ENCODE measurements at places on chromosomes 12 and 14.
A peak's percentile ranks its signal among the peaks of the same experiment; 100 is the strongest.

DNA sequence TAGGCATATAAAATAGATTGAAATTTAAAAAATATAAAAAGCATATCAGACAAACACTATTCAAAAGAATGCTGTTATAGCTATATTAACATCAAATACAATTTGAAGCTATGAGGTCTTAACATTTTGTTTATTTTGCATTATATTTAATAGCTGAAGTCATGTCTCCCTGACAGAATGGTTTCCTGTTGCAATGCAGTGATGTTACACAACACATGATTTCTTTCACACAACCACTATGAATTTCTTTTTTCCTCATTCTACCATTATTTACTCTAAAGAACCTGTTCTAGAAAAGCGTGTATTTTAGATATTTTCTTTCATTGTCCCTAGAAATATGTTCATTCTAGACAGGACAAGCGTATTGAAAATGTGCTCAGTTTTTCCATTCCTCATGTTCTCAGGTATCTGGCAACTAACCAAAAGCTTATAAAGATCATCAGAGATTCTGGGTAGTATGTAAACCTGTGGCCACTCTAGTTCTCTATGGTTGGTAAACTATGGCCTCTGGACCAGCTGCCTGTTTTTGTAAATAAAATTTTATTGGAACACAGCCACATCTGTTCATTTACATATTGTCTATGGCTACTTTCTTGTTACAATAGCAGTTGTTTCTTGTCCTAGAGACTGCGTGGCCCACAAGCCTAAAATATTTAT is 183.8 kb downstream of the FOXA1 start:
- no peak for DNase-seq

DNA sequence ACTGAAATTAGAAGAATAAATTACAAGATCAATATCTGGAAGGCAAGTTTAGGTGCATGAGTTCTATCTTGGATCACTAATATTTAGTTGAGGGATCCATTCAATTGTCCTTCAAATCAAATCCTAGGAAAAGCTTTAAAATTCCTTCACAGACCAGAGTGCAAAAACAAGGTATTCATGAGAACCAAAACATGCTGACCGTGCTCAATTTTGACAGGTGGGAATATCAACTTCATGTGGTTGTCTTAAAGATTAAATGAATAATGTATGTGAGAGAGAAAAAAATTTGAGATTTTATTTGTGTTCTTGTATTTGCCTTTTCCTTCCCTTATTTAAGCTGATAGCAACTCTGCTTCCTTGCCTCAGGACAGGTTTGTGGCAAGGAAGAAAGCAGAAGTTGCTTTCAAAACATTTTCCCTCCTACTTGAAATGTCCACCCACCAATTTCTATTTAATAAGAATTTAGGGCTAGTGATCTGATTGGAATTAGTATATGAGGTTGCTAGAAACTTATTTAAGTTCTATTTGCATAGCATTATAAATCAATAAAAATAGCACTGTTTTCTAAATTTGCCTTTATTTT is 4.9 kb upstream of the PPP1R12A start:
- no peak for DNase-seq

DNA sequence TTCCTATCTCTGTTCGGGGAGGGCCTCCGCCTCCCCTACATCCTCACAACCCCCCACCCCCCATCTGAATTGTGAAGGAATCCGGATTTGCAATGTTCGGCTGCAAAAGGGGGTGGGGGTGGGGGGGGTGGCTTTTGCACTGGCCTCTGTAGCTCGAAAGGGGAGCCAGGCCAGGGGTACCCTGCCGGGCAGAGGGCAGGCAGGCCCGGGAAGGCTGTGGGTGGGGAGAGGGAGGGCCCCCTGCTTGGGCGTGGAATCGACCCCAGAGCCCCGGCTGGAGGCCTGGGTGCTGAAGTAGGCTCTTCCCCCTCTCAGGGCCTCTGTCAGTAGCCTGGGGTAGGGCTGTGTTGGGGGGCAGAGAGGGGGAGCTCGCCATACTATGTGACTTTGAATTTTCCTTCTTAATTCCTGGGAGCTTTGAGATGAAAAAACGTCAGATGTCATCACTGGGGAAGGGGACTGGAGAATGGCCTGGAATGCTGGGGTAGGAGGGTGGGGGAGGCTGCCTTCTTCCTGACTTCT is 1.1 kb downstream of the LRP1 start:
- DNase-seq, result no peak

DNA sequence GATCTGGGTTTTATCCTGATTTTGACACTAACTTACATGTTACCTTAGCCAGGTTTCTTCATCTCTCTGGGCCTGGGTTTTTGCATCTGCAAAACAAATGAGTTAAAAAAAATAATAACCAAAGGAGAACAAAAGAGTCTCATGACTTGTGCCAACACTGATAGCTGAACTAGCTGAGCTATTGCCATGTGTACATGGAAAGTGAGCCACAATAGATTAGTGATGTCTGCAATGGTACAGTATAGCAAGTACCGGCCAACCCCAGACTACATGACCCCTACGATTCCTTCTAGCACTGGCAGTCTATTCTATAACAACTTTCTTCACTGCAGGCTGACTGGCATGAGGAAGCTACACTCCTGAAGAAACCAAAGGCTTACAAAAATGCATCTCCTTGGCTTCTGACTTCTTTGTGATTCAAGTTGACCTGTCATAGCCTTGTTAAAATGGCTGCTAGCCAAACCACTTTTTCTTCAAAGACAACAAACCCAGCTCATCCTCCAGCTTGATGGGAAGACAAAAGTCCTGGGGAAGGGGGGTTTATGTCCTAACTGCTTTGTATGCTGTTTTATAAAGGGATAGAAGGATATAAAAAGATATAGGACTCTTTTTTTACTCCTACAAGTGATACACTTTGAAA is 123.7 kb downstream of the DAD1 start:
- peak; percentile 15 for DNase-seq
